ENCODE measurements at places on chromosomes 16 and 17.

- no peak for DNase-seq
Observed at GRCh38 chr16:81014672-81015071, 7.7 kb downstream of the CENPN start.

DNA sequence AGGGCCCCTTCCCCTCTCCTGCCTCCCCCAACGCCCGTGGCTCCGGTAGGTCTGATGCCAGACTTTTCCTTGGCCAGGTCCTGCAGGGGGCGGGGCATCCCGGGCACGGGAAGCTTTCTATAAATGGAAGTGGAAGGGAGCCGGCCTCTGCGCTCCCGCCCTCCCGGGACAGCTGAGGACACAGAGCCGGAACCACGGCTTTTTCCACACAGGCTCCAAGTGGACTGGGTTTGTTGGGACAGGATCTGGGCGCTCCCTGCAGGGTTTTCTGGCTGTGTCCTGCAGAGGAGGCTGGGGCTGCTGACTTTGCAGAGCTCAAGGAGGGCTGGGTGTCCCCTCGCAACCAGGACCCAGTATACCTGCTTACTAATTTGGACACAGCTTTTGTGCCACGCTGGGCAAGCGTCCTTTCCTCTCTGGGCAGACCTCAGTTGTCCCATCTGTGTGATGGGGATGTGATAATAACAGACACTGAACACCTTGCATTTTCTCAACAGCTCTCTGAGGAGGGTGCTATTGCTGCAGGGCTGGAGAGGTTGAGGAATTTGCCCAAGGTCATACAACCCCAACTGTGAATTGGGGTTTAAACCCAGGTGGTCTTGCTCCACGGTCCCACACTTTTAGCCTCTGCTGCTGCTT is 1.8 kb downstream of the TNS4 start:
- DNase-seq, result no peak

- no peak for DNase-seq
Observed at GRCh38 chr17:49742166-49742638, 21.7 kb downstream of the FAM117A start.

DNA sequence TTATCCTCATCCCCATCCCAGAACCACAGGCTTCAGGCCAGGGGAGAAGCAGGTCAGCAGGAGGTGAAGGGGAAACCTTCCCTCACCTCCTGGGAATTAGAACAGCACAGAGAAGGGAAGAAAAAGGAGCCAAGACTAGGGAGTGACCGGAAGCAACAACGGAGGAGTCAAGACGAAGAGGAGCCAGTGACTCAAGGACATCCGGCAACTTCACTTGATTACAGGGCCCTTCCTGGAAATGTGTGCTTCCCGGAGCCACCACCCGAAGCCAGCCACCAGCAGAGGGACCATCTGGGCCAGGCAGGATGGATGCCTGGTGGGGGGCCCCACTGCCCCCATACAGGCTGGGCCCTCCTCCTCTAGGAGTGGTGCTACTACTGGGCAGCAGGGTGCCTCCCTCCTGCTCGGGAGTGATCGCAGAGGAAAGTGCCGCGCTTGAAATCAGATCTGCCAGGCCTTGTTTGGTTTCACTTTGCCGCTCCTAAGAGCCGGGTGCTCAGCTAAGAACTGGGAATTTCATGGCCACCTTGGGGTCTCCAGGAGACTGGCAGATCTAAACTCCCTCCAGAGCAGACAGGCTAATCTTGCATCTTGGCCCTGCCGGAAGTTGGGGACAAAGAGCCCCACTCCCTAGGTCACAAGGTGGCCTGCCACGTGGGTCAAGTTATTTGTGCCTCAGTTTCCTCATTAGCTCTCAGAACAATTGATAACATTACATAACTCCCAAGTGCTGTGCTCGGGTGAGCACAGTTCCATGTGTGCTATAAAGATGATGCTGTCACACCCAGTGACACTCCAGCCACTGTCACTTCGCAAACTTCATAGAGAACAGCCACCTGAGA is 6.6 kb downstream of the CDC42EP4 start:
- no peak for DNase-seq

GRCh38 chr16:6643080-6643686 is 689.5 kb upstream of the RBFOX1 start:
- peak; percentile 49 for DNase-seq
